Left forelimb (tissue), 1 donor: ENCODE measurements at places on chromosomes 7 and 10.

DNA sequence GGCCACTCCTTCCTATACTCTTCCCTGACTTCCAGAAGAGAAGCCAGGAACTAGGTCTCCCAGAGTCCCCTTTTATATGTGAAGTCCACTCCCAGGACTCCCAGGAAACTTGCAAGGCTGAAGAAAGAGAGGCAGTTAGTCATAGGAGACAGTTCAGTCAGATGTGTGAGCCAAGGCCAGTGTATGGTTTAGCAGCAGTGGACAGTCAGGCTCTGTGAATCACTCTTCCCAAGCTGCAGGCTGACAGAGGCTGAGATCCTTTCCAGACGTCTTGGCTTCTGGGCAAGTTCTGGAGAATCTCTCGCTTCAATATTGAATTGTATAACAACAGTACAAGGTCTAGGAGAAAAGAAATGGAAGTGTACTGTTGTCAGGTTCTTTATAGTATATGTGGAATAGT lies 26.9 kb downstream of the BLVRA start:
- DNase-seq, result no peak

- no peak for DNase-seq
Measured at GRCh38 chr7:23956772-23957576, 247.0 kb downstream of the STK31 start.

DNA sequence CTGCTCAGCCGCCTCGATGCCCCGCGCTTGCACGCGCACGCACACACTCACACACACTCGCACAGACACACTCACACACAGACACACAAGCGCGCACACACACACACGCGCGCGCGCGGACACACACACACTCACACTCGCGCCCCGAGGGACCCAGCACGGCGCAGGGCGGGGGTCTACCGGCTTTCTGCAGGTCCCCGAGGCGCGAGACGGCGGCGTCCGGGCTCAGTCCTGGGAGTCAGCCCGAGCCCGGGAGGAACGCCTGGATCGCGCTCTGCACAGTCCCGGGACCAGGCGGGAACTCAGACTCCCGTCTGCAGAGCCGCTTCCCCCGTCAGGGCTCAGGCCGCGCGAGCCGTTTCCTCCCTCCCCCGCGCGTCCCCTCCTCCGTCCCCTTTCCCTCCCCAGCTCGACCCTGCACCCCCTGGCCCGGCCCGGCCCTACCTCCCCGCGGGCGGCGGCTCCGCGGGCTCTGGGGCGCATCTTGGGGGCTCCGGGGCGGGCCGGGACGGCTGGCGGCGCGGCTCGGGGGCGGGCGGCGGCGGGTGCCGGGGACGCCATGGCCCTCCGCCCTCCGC lies 464 bp downstream of the DENND2A start:
- peak; percentile 80 for DNase-seq

- DNase-seq, result no peak
Measured at GRCh38 chr7:5380350-5381070, 43.1 kb downstream of the TNRC18 start.

- DNase-seq, result no peak
Measured at GRCh38 chr7:22001345-22002004, 55.8 kb upstream of the CDCA7L start.

DNA sequence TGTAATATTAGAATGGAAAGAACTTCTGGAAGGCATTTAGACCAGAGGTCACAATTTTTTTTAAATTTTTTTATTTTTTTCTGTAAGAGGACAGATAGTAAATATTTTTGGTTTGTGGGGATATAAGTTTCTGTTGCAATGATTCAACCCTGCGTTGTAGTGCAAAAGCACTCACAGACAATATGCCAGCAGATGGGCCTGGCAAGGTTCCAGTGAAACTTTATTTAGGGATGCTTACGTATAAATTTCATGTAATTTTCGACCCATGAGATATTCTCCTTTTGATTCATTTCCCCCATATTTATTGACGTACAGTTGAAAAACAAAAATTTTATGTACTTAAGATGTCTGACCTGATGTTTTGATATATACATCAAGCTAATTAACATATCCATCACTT lies 72.8 kb upstream of the NMT2 start:
- DNase-seq, result no peak

DNA sequence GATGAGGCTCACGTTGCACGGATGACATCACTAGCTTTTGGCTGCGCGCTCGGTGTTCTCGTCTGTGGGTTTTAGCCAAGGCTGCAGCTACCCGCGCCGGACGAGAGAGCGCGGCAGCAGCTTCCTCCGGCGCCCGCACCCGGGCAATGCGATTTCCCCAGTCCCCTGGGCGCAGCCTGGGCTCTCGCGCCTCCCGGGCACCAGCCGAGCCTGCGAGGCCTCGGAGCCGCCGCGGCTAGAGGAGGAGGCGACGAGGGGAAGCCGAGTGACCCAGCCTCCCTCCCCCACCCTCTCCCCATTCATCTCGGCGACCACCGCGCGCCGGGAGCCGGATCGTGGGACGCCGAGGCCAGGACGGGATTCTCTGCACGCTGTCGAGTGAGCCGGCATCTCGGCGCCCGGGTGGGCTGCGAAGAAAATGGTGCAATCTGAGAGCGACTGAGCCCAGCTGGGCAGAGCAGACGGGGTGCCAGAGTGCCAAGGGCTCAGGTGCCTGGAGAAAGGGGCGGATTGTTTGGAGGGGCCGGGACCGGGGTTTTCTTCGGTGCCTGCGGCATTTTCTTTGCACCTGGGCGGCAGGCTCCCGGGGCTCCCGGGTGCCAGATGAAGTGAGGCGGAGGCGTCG lies 1.2 kb upstream of the TMEM178B start:
- no peak for DNase-seq

- DNase-seq, result no peak
Measured at GRCh38 chr10:31702005-31702404, 226.6 kb downstream of the ARHGAP12 start.

DNA sequence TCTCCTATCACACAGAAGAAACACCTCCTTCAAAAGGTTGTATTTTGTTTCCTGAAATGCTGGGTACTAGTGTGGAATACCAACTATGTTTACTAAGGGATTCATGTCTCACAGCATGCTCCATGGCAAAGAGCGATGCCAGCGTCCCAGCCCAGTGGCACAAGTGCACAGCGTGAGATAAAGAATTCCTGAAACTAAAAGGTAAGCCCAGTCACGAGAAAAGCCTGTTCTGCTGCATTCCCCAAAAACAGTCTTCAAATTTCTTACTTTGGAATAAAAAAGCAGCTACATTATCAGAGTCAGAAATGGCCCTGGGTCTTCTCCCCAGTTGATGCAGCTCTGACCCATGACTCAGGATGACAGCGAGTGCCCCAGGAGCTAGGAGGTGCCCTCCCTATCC lies 53.1 kb upstream of the DDC start:
- DNase-seq, result no peak

DNA sequence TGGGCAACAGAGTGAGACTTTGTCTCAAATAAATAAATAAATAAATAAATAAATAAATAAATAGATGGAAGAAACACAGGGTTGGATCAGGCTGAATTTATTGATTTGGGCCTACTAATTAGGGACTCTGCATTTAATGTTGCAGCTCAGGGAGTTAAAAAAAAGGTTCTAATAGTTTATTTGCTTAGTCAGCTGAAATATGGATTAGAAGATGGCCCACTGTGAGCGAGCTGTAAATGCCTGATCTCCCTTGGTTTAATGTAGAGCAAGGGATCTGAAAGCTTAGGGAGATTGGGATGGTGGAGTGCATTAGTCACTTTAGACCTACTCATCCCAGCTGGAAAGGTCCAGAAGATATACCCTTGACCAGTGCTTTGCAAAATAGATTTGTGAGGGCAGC lies 25.1 kb upstream of the PDIA4 start:
- no peak for DNase-seq

DNA sequence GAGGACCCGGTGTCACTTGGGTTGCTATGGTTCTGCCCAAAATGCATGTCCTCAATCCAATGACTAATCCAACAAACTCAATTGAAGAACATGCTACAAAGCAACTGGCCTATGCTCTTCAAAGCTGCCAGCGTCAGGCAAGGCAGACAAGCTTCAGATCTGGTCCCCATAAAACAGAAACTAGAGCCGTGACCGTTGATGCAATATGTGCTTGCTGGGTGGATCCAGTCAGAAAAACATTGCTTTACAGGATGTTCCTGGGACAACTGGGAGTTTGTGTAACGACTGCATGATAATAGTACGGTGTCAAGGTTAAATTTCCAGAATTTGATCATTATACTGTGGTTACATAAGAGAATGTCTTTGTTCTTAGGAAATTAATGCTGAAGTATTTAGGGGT lies 120.7 kb upstream of the CTBP2 start:
- DNase-seq, result no peak

DNA sequence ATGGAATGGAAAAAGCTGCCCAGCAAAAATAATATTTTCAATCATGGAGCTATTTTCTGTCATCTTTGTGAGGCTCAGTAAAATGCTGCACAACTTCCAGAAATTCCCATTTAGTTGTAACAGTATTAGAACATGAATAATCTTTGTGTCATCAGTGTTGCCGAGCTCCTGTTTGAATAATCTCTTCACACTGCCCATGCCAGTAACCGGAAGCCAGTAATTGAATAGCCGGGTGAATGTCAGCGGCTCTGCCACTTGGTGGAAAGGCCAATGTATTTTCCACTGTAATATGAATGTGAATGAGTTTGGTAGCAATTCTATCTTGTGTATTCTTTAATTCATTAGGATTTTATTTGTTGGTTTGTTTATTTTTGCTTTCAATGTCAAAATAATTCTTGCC lies 172.5 kb upstream of the INSYN2A start:
- DNase-seq, result no peak

GRCh38 chr10:124689911-124690498 lies 54.2 kb downstream of the FAM53B start:
- DNase-seq, result no peak

GRCh38 chr7:152986376-152986775 lies 226.8 kb downstream of the ACTR3B start:
- DNase-seq, result no peak

- DNase-seq, result no peak
Measured at GRCh38 chr10:117555863-117556262, 13.3 kb downstream of the EMX2 start.

DNA sequence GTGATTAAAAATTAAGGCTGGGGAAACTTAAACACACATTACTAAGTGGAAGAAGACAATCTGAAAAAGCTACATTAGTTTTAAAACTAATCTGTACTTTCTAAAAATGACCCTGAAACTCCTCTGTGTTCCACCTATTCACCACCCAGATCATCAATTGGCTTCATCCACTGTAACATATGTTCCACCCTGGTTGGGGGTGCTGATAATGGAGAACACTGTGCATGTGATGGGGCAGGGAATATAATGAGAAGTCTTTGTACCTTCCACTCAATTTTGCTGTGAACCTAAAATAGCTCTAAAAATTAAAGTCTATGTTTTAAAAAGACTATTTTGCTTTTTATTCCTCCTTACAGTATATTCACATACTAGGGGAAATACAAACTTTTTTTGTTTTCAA lies 132.7 kb downstream of the CNOT4 start:
- DNase-seq, result no peak

DNA sequence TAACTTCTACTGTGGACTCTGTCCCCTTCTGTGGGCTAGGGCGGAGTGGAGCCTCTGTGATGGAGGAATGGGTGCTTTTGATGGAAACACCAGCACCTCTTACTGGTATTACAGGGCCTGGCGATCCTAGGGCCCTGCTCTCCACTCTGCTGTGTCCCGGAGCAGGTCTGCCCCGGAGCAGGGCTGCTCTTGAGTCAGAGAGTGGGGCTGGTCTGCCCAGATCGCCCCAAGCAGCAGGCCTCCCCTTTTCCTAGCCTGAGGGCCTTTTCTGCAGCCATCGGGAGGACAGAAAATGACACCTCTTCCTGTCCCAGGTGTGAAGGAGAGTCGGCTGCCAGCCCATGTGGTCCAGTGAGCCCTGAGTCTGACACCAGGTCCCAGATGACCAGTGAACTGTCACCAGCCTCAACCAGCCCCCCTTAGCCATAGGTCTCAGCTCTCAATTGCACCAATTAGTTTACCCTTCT lies 1.4 kb downstream of the ZNF282 start:
- DNase-seq, result no peak

DNA sequence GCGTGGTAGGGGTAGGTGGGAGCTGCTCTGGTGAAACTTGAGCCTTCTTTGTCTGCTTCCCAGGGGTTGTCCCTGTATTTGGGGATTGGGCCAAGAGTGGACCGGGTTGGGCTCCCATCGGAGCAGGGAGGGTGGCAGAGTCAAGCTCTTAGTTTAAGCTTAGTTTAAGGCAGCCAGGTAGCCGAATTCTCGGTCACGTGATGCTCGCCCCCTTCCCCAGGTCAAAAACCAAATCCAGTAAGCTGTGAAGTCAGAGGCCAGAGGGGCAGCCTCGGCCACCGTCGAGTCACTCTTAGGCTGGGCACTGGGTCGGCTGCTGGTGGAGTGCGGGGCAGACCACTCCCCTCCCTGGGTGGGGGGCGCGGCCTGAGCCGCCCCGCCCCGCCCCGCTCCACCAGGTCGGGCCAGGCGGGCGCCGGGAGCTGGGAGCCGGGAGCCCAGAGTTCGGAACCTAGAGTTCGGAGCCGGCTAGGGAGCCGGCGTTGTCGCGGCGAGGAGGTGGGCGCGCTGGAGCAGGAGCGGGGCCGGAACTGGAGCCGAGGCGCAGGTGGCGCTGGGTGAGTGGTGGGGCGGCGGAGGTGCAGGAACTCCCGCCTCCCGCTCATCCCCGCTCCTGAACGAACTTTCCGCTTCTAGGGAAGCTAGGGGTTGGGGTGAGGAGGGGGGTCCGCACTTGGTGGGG lies 2.8 kb upstream of the LZTS2 start:
- DNase-seq, result no peak

- DNase-seq, result no peak
Measured at GRCh38 chr10:29756451-29756850, 121.7 kb upstream of the SVIL start.

DNA sequence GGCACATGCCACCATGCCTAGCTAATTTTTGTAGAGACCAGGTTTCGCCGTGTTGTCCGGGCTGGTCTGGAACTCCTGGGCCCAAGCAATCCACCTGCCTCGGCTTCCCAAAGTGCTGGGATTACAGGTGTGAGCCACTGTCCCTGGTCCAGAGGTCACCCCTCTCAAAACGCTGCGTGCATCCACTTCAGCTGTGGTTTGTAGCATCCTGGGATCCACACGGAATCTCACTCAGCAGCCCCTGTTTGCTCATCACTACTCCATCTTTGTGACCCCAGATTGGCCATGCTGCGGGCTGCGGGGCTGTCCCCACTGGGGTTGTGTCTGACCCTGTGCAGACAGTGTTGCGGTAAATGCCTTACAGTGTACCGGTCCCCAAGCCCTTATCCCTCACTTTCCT lies 3.5 kb downstream of the INPP5A start:
- no peak for DNase-seq

GRCh38 chr7:41731493-41732435 lies 28.9 kb upstream of the INHBA start:
- DNase-seq, result no peak

DNA sequence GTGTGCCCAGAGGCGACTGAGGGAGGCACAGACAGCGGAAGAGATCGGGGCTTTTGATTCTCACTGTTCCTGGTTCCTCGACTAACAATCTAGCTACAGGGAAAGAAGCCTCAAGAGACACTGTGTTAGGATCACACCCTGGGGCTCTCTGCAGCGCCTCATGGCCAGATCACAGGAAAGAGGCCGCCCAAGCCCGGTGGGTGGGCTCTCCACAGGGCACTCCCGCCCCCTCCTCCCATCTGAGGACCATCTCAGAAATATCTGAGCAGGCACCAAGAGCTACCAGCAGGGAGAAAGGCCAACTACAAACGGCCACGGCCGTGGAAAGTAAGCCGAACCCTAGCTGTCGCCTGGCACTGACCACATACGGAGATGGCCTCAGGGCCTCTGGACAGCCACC lies 224.2 kb downstream of the MLLT10 start:
- DNase-seq, result no peak

GRCh38 chr7:5425507-5426225 lies 2.0 kb upstream of the TNRC18 start:
- peak; percentile 90 for DNase-seq
